ENCODE measurements at places on chromosomes 5 and 9.

GRCh38 chr5:131160134-131160533 lies 4.9 kb downstream of the HINT1 start:
- DNase-seq, result no peak

DNA sequence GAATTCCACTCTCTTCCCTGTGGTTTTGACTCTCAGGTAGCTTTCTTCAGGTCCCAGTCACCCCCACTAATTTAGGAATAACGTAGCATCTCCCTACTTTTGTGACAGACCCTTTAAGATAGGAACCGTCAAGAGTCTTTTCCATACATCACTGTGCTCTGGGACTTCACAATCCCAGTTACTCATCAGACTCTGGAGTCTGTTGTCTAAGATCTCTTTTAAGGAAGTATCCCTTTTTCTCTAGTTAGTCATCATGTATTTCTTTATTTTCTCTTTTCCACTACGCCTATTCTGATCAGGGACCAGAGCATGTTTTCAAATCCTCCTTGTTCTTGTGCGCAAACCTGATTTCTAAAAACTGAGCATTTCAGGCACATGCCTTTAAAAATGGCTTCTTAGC lies 143.0 kb downstream of the GOLPH3 start:
- no peak for DNase-seq

GRCh38 chr5:54738118-54738972 lies 220.8 kb downstream of the SNX18 start:
- no peak for DNase-seq

DNA sequence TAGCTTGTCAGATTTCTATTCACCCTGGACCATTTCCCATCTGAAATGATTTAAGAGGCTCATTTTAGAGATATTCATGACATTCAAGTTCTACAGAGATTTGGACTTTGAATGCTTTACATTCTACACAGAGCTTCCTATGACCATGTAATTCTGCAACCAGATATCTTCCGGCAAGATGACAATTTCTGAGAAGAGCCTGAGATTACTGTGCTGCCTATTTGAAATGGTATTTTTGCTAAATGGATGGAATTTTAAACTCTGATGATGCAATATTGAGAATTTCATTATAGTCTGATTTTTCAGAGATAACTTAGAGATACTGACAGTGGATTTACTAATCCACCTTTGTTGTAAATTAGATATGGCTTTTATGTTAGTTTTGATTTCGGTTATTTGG lies 16.0 kb upstream of the ACOT12 start:
- DNase-seq, result no peak

- peak; percentile 18 for DNase-seq
Observed at GRCh38 chr5:36033486-36033885, 33.2 kb downstream of the UGT3A2 start.

DNA sequence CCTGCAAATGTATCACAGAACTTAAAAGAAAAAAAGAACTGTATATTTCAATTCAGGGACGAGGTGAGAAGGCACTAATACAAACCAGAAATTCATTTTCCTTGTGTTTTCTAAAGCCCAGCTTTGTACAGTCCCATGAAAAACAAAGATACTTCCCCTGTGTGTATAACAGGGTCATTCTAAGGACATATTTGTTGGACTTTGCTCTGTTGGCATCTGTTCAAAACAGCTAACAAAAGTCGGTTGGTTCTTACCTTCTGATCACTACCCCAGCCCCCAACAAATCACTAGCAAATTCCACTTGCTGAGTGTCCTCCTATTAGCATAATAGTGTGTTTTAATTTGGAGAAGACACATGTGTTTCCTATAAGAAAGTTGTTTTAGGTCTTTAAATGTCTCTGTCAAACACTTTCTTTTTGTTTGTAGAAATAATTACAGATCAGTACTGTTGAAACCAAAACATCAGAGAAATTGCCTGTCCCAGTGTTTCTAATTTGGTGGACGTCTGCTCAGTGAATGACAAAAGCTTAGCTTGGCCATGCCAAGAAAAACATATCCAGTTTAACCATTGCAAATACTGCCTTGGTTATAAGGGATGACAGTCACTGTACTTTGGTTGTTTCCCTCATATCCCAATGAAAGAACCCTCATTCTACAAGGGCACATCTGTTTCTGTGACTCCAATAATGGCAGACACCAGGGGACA lies 480.5 kb downstream of the EBF1 start:
- DNase-seq, result no peak

DNA sequence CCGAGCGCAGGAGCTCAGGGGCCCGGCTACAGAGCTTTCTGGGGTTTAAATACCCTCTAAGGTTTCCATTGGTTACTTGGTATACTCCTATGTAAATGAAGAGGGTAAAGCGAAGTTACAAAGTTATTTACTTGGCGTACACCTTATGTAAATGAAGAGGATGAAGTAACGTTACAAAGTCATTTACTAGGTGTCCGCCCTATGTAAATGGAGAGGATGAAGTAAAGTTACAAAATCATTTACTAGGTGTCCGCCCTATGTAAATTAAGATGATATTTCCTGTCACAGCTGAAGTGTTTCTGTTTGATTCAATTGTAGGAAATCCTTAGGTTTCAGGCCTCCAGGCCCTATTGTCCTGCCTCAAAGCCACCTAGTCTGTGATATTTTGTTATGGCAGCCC lies 358.2 kb downstream of the MTRR start:
- no peak for DNase-seq

DNA sequence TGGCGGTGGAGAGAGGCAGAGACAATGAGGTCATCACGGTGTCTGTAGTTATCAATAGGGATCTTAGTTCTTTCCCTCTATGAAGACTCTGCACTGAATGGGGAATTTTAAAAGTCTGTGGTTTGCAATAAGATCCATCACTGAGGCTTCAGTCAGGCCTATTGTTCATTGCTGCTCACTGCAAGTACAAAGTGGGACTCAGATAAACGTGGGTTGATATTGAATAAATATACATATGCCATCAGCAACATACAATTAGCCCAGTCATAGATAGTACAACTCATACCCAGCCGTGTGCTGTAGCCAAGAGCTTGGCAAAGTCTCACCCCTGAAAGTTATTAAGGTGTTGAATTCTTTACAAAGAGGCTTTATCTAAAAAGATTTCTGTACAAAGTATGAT lies 88.4 kb downstream of the ENC1 start:
- DNase-seq, result peak; percentile 29

- no peak for DNase-seq
Observed at GRCh38 chr9:84845956-84846900, 176.7 kb downstream of the NTRK2 start.

DNA sequence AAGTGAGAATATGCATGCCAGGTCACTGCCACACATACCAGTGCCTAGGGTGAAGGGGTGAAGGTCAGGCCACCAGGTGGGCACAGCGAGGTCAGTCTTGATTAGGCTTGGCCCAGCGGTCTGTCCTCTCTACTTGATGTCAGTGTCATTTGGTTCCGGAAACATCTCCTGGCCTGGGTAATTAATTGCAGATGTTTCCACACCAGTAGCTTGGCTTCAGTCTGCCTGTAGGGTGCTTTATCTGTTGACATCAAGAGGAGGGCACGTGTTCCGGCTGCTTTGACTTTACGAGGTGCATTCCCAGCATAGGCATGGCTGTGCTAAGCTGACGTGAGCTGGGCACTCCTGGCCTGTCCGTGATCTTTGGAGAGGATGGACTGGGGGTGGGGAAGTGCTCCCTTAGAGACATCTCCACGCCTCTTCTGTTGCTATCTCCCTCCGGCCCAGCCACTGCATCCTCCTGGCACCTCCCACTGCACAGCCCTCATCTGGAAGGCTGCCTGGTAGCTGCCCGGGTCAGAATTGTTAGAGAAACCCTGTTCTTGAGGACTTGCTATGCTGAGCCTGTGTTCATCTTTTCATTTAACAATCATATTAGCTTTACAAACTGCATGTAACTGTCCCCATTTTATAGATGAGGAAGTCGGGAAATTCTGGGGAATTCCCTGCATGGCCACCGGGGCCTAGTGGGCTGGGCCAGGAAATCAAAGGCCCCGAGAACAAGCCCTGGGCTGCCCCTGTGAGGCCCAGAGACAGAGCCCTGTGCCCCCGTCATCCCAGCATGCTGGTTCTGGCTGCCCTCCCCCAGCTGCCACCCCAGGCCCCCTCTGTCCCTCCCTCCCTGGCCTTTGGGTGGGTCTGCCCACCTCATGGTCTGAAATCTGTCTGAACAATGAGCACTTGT lies 29.1 kb downstream of the JADE2 start:
- DNase-seq, result no peak

DNA sequence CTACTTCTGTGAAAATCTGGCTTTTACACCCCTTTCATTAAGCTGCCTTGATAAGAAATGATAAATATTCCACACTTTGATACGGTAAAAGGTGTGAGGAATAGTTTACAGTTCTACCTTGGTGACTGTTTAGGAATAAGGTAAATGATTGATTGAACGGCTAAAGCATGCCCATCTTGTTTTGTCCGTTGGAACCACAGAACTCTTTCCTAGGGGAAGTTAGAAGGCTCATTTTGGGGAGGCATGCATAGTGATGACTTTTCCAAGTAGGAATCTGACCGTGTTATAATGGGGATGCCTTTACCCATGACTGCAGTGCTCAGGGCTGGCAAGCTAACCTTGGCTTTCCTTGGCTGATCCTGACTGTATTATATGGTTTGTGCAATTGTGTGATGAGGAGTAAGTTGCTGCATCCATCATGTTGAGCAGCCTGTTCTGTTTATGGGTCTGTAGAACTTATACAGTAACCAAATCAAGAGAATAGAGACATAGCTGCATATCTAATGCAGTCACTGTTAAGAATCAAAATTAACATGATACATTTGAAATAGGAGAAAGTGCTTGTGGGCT lies 24.5 kb downstream of the PCSK5 start:
- DNase-seq, result no peak

DNA sequence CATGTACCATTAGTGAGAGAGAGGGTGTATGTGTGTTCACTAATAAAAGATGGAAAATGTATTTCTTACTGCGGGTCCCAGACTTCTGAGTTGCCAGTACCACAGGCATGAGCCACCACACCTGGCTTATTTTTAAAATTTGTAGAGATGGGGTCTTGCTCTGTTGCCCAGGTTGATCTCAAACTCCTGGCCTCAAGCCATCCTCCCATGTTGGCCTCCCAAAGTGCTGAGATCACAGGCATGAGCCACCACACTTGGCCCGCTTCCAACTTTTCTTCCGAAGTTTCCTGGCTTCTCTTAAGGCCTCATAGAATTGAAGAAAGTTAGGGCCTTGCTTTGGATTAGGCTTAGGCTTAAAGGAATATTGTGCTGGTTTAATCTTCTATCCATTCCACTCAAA lies 40.4 kb upstream of the F2RL2 start:
- no peak for DNase-seq

DNA sequence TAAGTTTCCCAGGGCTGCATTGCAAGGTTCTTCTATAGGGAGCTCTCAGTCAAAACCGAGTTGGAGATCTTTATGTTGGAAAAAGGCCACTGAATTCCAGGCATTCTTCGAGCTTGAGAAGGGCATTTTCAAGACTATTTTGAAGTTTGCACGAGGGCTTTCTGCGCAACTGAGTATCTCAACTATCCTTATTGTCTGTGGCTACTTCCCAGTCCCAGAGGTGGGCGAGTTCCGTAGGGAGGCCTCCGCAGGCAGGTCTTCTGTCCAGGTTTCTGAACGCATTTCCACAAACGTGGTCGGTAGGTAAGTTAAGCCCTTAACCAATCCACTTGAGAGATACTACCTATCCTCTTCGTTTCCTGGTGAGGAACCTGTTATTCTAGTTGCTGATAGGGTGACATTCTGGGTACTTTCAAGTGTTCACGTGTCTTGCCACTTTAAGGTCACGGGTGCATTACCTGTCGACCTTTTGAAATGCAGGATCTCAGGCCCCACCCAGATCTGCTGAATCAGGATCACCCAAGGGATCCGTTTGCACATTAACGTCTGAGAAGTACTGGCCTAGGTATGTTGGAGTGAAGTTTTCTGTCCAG lies 51.4 kb upstream of the TJP2 start:
- DNase-seq, result peak; percentile 80

DNA sequence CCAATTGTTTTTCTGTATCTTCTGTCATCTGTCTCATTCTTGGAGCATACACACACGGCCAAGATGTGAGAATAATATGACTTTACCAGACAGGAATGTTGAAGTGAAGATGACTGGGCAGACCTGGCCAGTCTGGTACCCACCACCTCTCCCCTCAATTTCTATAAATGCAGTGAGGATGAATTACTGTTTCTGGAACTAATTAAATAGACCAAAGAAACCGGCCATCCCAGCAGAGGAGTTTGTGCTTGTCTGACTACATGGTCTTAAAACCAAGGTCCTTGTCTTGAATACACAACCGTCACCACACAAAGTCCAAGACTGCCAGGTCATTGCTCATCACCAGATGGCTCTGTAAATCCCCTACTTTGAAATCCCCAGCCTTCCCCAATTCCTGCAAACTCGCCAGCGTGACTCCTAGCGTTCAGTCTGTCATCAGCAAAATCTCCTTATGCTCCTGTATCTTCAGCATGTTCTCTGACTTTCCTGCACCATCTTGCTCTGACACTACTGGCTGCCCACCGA lies 147.2 kb downstream of the PDE4D start:
- no peak for DNase-seq

DNA sequence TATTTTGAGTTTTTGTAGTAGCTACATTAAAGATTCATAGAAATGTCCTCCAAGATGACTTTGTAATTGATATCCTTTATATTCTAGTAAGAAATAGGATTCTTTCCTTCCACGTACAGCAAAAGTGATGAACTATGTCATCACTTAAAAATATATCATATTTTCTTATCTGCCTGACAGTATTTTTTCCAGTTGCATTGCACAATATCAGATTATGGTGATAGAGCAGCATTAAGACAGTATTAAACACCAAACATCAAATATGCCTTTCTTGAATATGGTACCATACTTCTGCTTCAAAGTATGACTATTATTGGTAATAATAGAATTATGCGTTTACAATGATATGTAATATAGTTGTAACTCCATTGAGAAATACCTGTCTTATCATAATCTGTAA lies 919.8 kb upstream of the EDIL3 start:
- DNase-seq, result no peak

- DNase-seq, result no peak
Observed at GRCh38 chr9:133371261-133371711, 4.6 kb downstream of the SURF4 start.

- DNase-seq, result peak; percentile 80
Observed at GRCh38 chr5:32489791-32490562, 45.4 kb upstream of the ZFR start.

GRCh38 chr5:54226215-54226614 lies 84.2 kb downstream of the ARL15 start:
- no peak for DNase-seq

GRCh38 chr5:172685091-172685490 lies 44.0 kb downstream of the NEURL1B start:
- no peak for DNase-seq

DNA sequence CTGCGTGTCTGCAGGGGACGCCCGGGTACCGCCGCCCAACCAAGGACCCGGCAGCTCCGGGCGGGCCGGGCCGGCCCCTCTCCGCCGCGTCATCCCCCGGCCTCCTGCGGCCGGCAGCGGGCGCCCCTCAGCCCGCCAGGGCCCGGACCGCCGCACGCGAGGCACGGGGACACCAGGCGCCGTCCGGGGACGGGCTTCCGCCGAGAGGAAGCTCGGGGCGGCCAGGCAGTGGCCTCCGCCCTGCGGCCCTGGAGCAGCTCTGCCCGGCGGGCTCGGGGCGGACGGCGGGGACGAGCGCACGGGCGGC lies 373 bp downstream of the FBXW5 start:
- peak; percentile 54 for DNase-seq

- no peak for DNase-seq
Observed at GRCh38 chr9:135455401-135456030, 24.1 kb upstream of the PPP1R26 start.

GRCh38 chr5:3639175-3639574 lies 43.5 kb downstream of the IRX1 start:
- peak; percentile 14 for DNase-seq

- DNase-seq, result no peak
Observed at GRCh38 chr5:174920906-174921550, 196.6 kb downstream of the MSX2 start.

- no peak for DNase-seq
Observed at GRCh38 chr5:108615216-108615615, 132.5 kb upstream of the FER start.
